ENCODE measurements at places on chromosomes 6 and 20.
A peak's percentile ranks its signal among the peaks of the same experiment; 100 is the strongest.

DNA sequence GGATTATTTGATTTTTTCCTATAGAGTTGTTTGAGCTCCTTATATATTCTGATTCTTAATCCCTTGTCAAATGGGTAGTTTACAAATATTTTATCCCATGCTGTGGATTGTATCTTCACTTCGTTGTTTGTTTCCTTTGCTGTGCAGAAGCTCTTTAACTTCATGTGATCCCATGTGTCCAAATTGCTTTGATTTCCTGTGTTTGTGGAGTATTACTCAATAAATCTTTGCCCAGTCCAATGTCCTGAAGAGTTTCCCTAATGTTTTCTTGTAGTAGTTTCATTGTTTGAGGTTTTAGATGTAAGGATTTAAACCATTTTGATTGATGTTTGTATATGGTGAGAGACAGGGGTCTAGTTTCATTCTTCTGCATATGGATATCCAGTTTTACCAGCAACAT, 143.7 kb upstream of the HTR1E start:
- no peak for DNase-seq

DNA sequence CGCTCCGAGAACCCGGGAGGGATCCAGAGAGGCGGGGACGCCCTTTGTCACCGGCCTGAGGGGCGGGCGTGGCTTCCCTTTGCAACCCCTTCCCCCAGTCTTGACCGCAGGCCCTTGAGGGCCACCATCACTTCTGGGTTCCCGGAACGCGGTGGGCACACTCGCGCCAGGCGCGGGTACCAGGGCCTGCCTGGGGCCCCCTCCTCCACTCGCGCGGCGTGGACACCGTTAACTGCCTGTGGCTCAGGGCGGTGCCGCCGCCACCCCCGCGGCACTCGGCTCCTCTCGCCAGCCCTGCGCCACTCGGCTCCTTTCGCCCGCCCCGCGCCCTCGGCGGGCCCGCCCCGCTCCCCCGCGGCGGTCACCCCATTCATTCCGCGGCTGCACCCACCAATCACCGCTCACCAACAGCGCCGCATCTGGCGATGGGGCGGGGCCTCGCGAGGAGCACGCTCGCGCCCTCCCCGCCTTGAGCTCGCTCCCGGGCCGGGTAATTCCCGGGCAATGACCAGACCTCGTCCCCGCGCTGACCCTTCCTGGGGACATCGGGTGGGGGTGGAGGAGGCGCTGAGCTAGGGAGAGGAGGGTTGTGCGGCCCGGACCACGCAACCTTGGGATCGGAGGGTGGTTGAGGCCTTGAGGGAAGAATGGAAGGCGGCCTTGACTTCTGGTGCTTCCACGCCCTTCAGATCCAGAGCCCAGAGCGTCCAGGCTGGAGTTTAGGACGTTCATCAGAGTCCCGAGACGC, 10.5 kb upstream of the ELOVL5 start:
- peak; percentile 92 for DNase-seq

DNA sequence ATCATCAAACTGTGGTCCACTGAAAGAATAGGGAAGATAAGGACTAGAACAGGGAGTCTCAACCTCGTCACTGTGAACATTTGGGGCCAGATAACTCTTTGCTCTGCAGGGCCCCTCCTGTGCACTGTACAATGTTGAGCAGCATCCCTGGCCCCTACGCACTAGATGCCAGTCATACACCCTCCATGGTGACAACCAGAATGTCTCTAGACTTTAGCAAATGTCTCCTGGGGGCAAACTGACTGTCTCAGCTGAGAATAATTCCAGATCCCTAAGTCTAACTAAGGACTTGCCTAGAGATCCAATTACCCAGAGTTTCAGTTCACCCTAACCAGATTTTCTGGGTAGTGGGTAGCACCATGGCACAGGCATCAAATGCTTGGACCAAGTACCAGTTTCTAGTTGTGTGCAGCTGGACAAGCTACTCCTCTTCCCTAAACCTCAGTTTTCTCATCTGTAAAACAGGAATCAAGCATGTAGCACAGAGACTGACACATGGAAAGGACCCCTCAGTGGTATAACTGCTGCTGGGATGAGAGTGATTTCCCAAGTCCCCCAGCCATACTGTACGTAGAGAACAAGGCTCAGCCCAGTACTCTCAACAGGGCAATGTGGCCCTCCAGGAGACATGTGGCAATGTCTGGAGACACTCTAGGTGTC, 87.0 kb upstream of the NFATC2 start:
- no peak for DNase-seq

DNA sequence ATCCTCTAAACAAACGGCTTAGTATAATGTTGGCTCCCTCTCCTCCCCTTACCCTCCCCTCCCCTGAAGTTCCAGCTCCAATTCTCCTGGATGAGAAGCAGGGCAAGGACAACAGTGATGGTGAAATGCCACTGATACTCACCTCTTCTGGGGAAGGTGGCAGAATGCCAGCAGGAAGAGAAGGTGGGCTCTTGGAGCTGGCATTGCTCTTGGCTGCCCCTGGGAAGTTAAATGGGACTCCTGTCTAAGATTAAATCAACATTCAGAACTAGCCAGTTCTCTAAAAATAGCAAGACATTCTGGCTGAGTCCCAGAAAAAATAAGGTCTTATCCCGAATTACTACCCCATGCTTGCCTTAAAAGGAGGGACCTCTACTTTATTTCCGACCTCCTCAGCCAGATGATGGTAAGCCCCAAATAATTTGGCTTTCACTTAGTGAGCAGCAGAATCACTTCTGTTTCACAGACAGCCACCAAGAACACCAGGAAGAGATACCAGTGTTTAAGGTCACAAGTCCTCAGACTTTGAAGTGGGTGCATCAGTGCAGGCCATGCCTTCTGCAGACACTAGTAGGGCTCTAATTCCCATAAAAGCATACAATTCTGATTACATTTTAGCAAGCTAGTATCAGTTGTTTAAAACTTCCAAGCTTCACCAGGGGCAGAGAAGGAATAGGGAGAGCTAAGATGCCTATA, 46.0 kb upstream of the IL17A start:
- no peak for DNase-seq

GRCh38 chr6:118644007-118644406, 7.4 kb downstream of the CEP85L start:
- DNase-seq = no peak

DNA sequence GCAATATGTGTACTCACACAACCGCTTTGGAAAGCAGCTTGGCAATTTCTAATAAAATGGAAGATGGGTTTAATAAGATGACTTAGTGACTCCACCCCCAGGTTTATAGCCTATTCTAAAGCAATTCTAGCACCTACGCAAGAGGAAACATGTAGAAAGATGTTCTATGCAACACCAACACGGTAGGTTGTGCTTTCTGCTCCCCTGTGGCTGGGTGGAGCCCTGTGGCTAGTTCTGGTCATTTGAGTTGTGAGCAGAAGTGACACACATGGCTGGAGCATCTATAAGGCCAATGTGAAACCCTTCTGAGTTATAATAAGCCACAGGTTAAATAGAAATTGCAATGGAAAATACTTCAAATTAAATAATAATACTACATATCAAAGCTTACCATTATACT, 310.7 kb downstream of the CD83 start:
- peak; percentile 37 for DNase-seq

DNA sequence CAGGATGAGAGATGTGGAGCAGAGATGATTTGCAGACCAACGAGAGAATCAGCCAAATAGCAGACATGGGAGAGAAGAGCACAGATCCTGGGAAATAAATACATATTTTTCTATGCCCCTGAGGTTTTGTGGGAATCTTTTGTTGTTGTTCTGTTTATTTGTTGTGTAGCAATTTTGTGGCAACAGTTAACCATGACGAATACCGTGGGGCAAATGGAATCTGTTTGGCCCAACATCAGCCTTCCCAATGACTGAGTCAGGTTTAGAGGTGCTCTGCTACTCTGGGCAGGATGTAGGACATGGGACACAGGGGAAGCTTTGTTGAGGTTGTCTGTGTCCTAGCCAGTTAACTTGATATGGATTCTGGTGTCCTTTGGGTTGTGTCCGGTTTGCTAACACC, 7.9 kb upstream of the SLC2A10 start:
- DNase-seq = no peak

DNA sequence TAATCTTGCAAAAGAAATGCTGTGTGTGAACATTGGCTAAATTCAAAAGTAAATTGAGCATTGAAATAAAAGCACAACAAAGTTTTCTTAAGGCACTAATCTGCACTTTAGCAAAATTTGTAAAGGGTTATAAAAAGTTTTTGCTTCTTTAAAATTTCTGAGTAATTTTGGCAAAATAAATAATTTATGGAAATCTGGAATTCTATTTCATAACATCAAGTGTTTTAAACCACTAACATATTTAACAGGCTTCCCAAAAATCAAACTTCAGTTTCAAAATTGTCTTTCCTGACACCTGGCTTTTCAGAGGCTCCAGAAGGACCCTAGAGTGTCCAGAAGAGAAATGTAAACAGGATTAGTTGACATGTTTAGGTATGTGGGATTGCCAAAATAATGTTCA, 4.5 kb upstream of the RNGTT start:
- DNase-seq = no peak

GRCh38 chr6:166526937-166527336, 59.5 kb downstream of the RAMACL start:
- no peak for DNase-seq

- DNase-seq = no peak
Measured at GRCh38 chr20:35359335-35359950, 52.3 kb downstream of the UQCC1 start.

DNA sequence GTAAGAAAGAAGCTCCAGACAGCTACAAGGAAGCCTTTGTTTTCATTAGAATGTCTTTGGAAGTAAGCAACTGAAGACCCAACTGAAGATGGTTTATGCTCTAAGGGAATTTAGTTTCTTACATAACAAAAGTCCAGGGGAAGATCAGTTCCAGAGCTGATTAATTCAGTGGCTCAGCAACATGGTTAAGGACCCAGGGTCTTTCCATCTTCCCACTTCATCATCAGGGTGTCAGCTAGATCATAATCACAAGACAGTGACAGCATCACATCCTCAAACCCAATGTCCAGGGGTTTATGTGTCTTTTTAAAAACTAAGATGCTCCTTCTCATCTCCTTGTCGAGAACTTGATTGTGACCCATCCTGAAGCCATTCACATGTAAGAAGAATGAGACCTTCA, 119.7 kb upstream of the PRDM1 start:
- no peak for DNase-seq

- DNase-seq = no peak
Measured at GRCh38 chr6:138054982-138055381, 52.2 kb downstream of the PERP start.

All from stimulated activated naive B cell treated with anti-CD40 and anti-IgM and Interleukin-4, amounts not matched to agents 10 μg/mL and 1 μg/mL and 100 μg/mL, for 72 hours (primary cell).